NCI-H1092 treated with DMSO at 0.1 percent for 48 hours (cell line): ENCODE measurements at places on chromosomes 4 and X.

GRCh38 chr4:189081826-189082225, 858.8 kb upstream of the FRG1 start:
- no peak for DNase-seq

- no peak for DNase-seq
Observed at GRCh38 chrX:153463556-153463955, 6.8 kb downstream of the HAUS7 start.

GRCh38 chrX:105424729-105425128, 204.2 kb upstream of the TEX13A start:
- DNase-seq = no peak

- DNase-seq = no peak
Observed at GRCh38 chr4:22167201-22167600, 218.6 kb upstream of the KCNIP4 start.

DNA sequence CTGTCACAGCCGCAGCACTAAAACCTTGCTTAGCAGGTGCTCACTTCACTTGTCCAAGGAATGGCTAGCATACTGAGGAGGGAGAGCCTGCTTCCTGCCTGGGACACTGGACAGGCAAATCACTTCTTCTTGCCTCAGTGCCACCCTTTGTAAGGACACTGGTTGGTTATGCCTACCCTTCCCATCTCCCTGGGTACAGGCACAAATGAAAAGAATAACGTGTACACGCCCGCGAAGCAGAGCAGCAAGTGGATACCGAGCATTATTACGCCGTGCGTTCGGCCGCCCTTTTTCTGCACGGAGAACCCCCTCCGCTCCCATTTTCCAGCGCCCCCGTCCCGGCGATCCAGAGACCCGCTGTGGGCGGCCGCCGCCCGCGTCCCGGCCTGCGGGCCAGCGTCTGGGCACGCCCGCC, 338 bp upstream of the KLHL2 start:
- peak; percentile 51 for DNase-seq

GRCh38 chr4:73870260-73870659, 1.1 kb downstream of the CXCL1 start:
- no peak for DNase-seq

- no peak for DNase-seq
Observed at GRCh38 chr4:15717086-15717485, 14.2 kb downstream of the BST1 start.

- peak; percentile 38 for DNase-seq
Observed at GRCh38 chr4:129344058-129344457, 248.1 kb downstream of the C4orf33 start.

GRCh38 chr4:34939073-34939472, 1305.2 kb downstream of the ARAP2 start:
- DNase-seq = no peak

- no peak for DNase-seq
Observed at GRCh38 chr4:129336457-129337227, 240.7 kb downstream of the C4orf33 start.

- DNase-seq = no peak
Observed at GRCh38 chr4:144729175-144729574, 83.2 kb downstream of the HHIP start.

DNA sequence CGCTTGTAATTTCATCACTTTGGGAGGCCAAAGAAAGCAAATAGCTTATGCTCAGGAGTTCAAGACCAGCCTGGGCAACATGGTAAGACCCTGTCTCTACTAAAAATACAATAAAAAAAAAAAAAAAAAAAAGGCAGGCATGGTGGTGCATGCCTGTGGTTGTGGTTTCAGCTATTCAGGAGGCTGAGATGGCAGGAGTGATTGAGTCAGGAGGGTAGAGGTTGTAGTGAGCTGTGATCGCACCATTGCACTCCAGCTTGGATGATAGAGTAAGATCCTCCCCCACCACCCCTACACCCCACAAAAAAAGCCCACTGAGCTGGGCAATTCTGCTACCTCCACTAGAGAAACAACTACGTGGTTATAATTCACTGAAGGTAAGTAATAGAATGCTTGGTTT, 118.8 kb upstream of the PCDH18 start:
- DNase-seq = no peak

DNA sequence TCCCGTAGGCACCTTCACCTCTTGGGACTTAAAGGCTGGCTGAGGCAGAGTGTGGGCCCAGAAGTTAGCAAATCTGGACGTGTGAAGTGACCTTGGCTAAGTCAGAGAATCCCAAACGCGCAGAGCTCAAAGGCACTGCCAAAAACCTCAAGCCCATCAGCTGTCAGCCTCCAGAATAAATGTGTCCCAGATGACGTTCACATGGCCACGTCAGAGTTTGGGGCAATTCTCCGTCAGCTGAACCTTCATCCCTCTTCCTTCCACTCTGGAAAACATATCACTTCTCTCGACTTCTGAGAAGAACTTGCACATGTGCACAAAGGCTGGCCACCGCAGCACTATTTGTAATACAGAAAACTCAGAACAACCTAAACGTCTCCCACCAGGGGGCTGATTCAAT, 35.7 kb upstream of the APLN start:
- no peak for DNase-seq

DNA sequence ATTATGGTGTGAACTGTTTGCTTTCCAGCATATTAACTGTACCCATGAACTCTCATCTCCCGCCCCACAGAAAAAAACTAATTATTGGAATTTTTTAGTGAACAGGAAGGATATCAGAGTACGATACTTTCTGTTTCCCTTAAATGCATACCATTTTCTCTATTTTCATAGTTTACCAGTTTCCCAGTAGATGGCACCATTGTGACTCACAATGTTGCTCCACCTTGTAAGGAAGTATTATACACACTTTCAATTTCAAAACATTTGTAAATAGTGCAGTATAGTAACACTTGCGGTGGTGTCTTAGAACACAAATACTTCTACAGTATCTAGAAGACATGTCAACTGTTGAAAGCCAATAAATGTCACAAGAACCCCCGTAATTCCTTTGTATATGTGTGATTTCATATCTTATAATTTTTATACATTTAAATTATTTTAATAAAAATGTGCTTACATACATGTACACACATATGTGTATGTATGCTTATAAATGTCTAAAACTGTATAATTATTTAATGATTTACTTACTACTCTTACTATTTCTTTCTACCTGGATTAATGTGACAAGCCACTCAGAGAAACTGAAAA, 167.3 kb downstream of the SLIT2 start:
- DNase-seq = peak; percentile 32

GRCh38 chrX:135346975-135347374, 37.7 kb downstream of the ETDC start:
- DNase-seq = no peak

DNA sequence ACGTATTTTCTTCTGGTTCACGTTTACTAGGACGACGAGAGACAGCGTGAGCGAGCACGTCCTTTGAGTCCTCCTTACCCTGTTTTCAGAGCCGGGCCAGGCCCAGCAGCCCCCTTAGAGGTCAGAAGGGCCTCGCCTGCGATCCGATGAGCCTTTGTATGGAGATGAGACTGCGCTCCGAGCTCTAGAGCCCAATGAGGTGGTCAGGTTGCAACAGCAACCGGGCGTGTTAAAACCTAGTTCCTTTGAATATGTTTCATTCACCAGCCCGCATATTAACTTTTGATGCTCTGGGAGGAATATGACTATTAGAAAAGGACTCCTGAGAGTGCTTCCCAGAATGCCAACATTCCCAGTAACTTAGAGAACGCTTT, 55.6 kb upstream of the TADA2B start:
- no peak for DNase-seq

DNA sequence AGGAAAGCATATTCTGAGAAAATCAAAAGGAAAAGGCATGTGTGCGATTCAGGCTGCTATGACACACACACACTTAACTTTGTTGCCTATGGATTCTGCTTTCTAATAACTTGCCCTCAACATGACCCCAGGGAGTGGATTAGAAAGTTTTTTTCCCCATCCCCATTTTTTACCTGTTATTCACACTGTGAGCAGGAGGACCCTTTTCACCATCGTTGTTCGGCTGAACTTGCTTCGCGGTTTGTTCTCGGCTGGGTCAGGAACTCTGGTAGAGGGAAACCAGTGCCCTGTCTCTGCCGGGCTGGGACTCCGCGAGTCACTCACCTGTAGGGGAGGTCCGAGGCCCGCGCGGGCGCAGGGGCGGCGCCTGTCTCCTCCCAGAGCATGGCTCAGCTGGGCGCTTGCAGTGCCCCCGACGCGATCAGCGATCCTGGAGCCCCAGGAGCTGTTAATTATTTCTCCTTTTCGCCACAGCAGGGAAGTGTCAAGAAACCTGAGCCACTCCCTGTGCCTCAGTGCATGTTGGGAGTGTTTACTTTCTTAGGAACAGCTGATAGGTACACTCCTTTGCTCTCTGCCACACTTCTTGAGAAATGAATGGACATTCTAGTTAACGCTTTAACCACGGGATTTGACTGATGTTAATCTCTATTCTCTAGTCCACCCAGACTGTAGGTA, at the start of gene RASSF6:
Gene RASSF6, minus strand, starts transcription at position 322 of the 678 bp plus-strand sequence. CDS start 8,641 bp downstream, outside the sequence.
- peak; percentile 61 for DNase-seq
